ENCODE measurements at places on chromosomes 1 and 21.

GRCh38 chr1:27772036-27772931 is 735 bp upstream of the STX12 start:
- no peak for DNase-seq

DNA sequence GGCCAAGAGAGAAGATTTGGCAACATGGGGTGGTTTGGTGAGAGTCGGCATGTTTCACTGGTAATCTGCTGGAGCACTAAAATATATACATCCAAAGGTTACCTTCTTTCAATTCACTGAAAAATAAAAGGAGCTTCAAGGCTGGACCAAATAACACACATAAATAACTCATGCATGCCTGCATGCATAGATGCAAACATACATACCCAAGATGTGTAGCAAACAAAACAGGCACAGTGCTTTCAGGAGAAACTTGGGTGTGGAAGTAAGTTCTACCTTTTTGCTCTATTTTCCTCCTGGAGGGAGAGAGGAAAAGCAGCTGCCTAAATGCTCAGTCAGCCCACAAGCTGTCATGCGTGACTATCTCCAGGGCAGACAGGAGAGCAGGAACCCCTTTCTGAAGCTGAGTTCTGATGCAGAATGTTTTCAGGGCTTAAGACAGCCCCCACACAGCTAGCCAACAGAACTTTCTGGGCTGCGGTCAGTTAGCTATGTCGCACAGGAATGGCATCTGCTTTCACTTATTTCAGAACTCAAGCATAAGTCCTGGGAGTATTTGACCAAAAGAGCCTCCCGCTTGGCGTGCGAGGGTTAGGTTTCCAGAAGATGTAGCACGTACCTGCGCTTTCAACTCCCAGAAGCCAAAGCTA is 166.2 kb downstream of the TOMM20 start:
- DNase-seq = no peak

DNA sequence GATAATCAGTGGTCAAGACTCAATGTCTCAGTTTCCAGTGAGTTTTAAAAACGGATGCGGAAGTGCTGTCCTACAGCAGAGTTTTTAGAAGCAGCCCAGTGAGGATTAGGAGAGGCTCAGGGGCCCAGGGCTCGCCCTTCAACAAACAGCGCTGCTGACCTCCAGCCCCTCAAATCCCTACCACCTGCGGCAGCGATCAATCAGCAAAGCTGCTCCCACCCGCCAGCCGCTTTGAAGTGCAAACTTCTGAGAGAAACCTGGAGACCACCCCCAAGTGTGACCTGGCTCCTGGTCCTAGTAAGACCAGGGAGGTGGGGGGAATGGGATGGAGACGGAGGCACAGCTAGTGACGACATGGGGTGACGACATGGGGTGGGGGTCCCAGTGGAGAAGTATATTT is 14.4 kb downstream of the ZBTB17 start:
- no peak for DNase-seq

- no peak for DNase-seq
These were observed 4.3 kb upstream of the OR2C3 start for GRCh38 chr1:247540581-247540980.

GRCh38 chr21:32334980-32335531 is 36.4 kb downstream of the MRAP start:
- no peak for DNase-seq

GRCh38 chr1:244456586-244456985 is 4.5 kb upstream of the CATSPERE start:
- DNase-seq = no peak

- DNase-seq = no peak
These were observed 31.4 kb downstream of the PLPP3 start for GRCh38 chr1:56547977-56548376.

DNA sequence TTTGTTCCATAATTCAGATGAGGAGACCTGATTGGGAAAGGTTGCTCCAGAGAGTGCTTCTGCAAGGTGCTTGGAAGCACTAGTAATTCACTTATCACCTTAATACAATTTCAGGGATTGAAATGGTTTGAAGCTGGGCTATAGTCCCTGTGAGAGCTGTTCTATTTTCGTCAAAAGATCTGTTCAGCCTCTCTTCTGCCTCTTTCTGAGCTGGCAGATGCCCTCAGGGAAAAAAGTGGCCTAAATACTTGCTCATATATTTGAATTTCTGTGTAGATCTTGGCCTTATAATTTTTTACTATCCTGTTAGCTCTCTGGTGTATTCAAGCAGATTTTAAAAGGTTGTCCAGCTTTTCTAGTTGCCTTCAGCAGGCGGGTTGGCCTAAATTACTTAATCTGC is 22.3 kb downstream of the C1orf146 start:
- no peak for DNase-seq

DNA sequence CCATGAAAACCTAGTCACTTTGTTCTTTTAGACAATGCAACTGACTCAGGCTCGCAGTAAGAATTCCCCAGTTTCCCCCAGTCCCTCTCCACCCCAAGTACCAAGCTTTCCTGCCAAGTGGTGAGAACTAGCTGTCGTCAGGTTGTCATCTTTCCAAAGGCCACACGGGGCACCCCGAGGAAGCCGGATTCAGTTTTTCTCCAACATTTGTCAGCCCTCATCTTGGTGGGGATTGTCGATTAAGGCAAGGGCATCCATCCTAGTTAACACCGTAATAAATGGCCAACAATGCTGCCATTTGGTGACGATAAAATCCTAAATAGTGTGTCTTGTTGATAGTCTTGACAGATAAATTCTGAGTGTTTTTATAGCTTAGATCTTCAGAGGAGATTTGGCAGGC is 55.9 kb upstream of the PROX1 start:
- DNase-seq = no peak

DNA sequence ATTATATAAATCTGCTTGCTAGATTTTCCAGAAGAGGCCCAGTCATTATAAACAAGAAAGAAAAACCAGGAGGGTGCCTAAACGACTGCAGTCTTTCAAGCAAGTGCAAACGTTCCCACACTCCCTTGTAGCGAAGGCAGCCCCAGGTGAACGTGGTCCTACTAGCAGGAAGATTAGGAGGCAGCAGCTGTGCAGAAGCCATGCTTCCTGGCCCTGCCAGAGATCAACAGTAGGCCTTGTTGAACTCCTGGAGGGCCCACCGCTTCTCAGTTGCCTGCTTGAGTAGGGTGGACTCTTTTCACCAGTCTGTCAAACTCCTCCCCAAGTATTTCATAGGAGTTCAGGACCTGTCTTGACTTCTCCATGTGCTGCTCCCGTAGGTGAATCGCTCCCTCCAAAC is 163.0 kb upstream of the GORAB start:
- DNase-seq = no peak

DNA sequence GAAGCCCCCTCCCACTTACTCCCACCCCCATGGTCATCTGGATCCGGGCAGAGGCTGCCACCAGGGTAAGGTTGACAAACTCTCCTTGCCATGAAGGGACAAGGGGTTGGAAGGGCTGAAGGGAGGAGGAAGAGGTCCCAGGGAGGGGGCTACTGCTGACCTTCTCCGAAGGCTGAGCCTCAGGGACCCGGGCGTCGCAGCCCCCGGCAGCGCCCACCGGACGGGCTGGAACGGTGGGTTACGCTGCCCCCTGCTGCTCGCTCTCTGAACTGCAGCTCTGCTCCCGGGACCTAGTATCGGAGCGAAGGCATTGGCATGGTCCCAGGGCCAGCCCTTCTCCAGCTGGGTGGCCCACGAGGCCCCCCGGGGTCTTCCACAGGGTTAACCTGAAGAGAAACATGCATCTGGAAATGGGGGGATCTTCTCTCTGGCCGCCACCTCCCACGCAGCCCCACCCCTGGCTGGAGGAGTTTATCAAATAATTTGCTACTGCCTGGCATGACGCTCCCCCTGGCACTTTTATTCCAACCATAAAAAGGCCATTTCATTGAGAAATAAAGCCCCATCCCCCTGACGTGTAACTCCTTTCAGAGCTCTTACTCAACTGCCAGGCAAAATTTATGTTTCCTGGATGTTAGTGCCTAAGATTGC is 70.4 kb upstream of the TARDBP start:
- DNase-seq = no peak

DNA sequence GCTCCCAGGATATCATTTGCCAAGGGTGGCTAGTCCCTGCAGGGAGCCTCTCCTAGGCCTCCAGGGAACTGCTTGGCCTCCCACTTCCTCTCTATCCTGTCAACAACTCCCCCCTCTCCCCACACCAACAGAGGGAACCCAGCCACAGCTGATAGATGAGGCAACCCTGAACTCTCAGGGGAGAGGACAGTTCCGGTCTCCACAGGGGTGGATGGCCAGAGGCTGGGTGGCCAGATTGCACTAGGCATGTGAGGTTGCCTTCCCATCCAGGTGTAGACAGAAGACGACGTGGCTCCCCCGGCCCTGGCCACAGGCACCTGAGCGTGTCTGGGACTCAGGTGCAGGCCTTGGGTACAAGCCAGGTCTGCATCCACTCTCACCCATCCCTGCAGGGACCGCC is 53.3 kb downstream of the TOR1AIP2 start:
- DNase-seq = no peak

GRCh38 chr1:226649780-226650179 is 89.3 kb downstream of the ITPKB start:
- DNase-seq = no peak

- DNase-seq = no peak
These were observed 9.8 kb downstream of the C1orf74 start for GRCh38 chr1:209774592-209774991.

DNA sequence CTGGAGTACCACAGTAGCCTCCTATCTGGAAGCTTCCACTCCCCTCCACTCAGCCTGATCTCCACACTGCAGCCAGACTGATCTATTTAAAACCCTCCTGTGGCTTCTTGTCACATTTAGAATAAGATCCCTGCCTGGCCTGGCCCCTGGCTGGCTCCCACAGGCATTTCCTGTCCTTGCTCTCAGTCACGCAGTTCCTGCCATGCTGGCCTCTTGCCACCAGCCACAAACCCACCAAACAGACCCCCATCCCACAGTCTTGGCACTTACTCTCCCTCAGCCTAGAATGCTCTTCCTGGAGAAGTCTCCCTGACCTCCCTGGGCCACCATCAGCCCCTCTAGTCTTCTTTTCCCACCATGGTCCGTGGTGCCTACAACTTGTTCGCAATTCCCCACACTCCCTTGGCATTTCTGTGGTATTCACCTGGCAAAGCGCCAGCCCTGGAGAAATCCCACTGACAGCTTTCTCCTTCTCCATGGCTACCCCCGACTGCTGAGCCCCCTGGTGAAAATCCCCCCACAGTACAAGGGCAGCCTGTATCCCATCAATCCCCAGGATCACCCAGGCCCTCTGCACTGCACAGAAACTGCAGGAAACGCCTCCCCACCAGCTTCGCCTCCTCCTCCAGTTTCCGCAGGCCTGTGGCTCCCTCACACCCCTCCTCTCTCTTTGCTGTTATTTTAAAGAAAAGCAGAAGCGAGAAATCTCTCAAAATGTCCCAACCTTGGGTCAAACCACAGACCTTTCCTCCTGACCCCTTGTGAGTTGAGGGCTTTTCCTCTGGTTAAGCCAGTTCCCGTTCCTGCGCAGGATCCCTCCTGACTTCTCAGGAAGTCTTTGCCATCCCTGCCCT is 94.5 kb downstream of the SYT2 start:
- no peak for DNase-seq

DNA sequence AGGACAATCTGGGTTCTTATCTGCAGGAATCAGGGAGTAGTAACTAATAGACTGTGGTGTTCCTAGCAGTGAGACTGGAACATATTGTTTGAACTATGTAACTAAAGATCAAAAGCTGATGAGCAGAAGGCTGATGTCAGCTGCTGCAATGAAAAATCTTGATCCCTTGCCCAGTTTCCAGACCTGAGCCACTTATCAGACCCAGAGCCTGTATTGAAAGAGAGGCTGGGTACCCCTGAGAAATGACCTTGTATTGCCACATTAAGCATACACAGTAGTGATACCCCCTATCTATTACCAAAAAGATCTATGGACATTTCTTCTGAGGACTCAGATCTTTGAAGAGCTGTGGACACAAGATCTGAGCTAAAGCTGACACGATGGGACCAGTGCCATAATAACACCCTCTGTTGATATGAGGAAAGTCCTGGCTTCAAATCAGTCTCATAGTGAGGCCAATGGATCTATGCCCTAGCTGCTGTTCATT is 178.0 kb upstream of the GALNT2 start:
- no peak for DNase-seq

- DNase-seq = no peak
These were observed 7.1 kb upstream of the KCNAB2 start for GRCh38 chr1:6038603-6039002.

DNA sequence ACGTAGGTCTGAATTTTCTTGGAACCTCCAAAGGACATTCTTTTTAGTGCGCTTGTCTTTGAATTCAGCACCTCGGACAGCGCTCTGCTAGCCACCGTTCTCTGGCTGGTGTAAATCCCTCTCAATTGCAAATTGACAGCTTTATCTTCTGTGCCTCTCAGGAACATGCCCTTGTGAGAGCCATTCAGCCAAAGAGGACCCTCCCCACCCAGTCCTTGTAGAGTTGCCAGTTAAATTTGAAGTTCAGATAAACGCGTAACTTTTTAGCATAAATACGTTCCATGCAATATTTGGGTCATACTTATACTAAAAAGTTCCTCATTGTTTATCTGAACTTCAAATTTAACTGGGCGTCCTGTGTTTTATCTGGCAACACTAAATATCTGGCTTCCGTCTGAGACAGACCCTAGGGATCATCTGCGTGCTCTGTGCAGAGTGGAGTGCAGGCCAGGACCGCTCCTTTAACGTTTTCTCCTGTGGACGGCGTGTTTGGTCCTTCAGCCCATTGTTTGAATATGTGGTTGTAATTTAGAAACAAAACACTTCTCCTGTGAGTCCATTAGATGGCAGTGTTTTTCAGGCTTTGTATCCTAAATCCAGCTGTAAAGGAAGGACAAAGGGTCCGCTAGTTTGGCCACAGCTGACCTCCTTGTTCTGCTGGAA is 7.0 kb downstream of the KCNAB2 start:
- peak; percentile 21 for DNase-seq

GRCh38 chr1:65020774-65021173 is 54.4 kb upstream of the JAK1 start:
- no peak for DNase-seq

- no peak for DNase-seq
These were observed 935 bp upstream of the YIPF1 start for GRCh38 chr1:53890522-53890941.

DNA sequence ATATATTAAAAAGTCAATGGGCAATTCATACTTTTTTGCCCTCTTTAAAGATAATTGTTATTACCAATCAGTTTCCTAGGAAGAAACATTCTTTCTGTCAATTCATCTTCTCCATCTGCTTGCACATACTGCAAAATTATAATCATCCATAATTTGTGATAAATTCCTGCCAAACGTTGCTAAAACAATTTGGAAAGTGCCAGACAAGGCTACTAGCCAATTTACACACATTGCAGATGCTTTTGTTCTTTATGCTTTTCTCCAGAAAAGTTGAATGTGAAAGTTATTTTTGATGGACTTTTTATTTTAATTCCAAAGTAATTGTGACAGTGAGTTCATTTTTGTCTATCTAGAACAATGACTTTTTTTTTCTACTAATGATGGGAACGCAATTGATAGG is 992.8 kb upstream of the ADGRL2 start:
- no peak for DNase-seq

GRCh38 chr1:25567710-25568089 is 24.3 kb downstream of the LDLRAP1 start:
- DNase-seq = no peak

DNA sequence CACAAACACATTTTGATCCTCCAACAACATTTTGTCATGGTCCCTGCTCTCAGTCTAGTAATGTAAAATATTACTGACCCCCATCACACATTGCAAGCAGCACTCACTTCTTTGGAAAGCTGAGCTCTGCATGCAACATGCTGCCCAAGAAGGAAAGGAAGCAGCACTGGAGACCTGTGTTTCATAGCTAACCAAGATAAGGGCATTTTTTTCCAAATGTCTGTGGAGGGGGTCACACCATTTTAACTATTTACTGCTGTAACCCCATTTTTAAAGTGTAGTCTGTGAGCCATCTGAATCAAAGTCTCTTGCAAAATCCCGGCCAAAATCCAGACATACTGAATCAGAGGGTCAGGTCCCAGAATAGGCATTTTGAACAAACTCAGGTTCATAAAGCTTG is 4.5 kb upstream of the RASSF5 start:
- DNase-seq = no peak
